ENCODE measurements at places on chromosomes 3 and 15.
A peak's percentile ranks its signal among the peaks of the same experiment; 100 is the strongest.

DNA sequence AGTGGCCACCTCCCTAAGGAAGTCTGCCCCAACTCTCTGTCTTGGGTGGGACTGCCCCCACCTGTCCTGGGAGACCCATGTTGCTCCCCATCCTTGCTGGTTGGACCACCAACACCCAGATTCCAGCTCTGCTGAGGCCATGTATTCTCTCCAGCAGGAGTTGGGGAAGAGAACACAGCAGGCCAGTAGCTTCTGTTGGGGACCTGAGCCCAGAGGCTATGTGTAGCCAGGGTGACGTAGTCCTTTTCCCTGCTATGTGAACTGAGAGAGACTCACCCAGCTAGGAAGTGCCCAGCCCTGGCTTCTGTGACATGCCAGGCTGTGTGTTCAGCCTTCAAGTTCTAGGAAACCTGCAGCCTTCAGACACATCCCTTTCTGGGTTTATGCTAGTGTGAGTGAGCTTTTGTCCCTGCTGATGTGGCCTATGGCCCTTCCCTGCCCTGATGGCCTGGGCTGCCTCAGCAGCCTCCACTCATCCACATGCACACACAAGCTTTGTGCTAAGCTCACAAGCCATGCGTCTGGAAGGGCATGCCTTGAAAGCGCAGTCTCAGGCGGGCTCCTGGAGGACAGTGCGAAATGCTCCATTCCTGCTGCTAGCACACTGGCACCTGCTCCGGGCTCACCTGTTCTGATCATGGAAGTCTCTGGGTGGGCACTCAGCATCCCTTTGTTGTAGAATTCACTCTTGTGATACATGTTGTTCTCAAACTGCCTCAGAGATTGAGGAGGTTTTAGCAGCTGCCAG is 42.6 kb downstream of the KY start:
- DNase-seq: no peak

DNA sequence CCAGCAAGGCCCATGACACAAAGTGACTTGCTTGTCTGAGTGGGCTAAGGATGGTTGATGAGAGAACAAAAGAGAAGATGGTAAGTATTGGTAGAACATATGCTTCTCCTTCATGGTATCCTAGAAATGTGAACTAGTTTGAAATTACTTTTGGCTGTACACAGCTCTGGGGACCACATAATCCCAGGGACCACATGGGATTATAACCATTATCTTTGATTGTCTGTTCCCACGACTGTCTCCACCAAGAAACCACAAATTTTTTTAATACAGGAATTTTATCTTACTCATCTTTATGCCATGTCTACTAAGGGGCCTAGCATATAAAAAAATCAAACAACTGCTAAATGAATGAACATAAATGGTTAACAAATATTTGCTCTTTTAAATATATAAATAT is 155.3 kb upstream of the PRICKLE2 start:
- DNase-seq: no peak

DNA sequence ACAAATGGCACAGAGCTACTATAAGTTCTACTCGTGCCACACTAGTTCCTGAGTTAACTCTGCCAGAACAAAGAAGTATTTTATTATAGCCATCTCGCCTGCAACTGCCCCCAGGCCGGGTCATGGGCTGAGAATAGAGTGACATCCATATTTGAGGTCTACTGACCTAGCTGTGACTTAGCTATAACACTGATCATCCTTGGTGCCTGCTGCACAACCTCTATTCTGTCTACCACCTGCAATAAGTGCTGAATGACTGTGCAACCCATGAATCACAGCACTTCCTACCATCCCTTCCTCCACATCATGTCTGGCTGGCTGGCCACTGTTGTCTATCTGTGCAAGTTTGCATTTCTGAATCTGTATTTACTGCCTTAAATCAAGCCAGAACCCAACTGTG is 506.5 kb upstream of the TBL1XR1 start:
- DNase-seq: peak; percentile 57

GRCh38 chr3:169510693-169511010 is 152.9 kb downstream of the MECOM start:
- no peak for DNase-seq

All from osteoblast (primary cell).